Epithelial cell of prostate (primary cell): ENCODE measurements at places on chromosomes 3 and 15.

DNA sequence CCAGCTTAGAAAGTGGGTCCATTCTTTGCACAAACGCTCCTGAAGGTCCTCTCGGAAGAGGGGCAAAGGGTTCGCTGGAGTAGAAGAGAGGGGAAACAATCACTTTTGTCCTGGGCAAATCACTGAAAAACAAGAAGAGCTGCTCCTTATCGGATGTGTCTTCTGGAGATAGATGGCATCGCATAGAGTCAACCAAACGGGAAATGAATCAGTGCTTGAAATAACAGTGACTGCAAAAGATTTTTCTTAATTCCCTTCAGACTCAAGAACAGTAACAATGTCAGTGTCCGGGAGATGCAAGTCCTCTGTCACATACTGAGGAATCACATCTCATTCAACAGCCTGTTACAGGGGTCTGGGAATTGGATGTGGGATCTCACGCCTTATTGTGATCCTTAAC, 78.8 kb upstream of the PCSK6 start:
- DNase-seq: no peak

DNA sequence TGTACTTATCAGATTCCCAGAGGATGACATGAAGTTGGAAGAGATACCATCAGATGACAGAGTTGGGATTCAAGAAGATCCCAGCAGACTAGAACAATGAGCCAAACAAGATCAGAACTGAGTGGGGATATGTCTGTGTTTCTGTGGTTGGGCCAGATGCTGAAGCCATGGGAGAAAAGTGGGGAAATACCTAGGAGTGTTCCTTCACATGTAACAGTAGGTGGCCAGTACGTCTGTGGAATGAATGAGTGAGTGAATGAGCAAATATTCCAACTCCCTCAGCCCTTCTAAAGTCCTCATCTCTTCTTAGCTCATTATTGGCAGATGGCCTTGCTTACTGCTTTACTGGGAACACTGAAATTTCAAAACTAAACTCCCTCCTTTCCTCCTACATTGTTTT, 32.2 kb upstream of the GREM1 start:
- DNase-seq: no peak

- DNase-seq: no peak
Measured at GRCh38 chr15:99076109-99076508, 28.8 kb upstream of the SYNM start.

- DNase-seq: no peak
Measured at GRCh38 chr3:105836533-105836932, 32.3 kb downstream of the CBLB start.

DNA sequence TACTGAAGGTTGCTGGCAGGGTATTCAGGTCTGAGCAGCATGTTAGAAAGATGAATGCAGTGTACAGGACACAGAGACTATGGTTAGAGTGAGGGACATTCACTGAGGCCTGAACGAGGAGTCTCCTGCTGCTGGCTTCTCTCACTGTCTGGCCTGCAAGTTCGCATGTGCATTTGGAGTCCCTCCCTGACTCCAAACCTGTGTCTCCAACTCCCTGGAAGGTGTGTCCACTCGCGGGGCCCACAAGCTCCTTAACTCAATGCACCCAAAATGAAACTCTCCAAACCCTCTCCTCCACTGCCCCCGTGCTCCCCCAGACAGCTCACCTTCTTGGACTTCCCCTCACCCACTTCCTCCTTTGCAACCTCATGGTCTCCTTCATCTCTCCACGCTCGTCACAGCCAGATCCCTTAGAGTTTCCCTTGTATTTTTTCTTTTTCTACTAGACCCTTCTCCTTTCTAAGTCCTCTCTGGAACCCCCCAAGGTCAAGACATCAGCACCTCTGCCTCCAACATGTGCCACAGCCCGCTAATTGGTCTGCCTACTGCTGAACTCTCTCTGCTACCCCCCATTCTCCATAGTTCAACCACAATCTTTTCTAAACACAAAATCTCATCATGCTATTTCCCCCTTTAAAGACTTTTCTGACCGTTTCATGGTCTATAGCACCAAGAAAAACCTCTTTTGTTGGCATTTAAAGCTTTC, 58.3 kb downstream of the HES1 start:
- DNase-seq: no peak

- DNase-seq: no peak
Measured at GRCh38 chr15:88994286-88994685, 81.1 kb upstream of the MFGE8 start.

- no peak for DNase-seq
Measured at GRCh38 chr15:58734859-58735258, 14.6 kb downstream of the ADAM10 start.

GRCh38 chr15:63843901-63844317, 10.2 kb upstream of the HERC1 start:
- no peak for DNase-seq
